Activated naive CD4-positive, alpha-beta T cell (primary cell): ENCODE measurements at places on chromosomes 6 and 20.
A peak's percentile ranks its signal among the peaks of the same experiment; 100 is the strongest.

DNA sequence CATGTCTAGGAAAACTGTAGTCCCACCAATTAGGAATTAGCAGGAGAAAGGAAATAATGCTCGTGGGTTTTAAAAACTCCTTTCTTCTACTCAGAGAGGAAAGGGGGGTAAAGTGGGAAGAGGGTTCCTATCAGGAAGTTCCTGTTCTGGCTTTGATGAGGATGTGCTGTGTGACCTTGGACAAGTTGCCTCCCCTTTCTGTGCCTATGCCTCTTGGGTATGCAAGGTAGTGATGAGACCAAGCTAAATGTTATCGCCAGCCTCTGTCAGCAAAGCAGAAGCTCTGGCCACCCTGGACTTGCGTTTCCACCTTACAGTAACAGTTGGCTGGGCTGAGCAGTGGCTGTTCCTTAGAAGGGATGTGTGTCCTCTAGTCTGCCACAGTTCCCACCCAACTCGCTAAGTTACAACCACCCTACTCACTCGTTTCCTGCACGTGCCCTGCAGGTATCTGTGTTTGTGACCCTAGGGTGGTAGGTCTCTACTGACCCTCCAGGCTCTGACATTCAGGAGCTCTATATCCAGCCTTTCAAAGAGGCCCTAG, 110.0 kb downstream of the PREX1 start:
- DNase-seq: no peak

DNA sequence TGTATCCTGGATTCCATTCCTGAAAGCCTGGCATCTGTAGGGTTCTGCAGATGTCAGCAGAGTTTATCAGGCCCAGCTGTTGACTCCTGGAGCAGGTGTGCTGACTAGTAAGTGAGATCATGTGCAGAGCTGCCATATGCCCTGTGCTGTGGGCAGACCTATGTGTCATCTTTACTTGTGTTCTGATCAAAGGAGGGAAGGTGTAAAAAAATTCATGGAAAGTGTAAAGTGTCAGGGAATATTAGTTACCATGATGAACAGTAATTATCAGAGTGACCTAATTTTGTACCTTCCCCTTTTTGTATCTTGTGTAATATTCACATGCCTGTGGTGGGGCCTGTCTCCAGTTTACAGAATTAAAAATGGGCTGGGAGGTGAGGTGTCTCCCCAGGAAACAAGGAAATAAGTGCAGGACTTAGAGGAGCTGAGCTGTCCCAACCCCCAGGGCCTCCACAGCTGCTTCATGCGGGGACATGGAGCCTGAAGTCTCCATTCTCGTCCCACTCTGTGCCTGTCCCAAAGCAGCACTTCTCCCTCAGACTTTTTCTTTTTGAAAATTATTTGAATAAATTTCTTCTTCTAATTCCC, 148.2 kb upstream of the GGTLC1 start:
- no peak for DNase-seq

GRCh38 chr6:42368181-42368580, 83.5 kb downstream of the TRERF1 start:
- DNase-seq: no peak

DNA sequence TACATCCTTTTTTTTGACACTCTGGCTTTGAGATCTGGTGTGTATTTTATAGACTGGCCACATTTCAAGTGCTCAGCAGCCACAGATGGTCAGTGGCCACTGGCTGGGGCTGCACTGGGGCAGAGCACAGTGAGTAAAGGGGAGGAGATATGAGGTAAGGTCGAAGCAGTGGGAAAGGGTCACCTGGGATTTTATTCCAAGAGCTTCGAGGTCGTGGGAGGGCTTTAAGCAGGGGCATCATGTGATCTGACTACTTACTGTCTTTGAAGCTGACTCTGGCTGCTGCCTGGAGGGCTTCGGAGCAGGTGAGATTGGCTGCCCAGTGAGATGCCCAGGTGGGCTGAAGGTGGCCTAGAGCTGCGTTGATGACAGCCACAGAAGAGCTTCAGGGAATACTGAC, 6.7 kb downstream of the C20orf203 start:
- DNase-seq: no peak

DNA sequence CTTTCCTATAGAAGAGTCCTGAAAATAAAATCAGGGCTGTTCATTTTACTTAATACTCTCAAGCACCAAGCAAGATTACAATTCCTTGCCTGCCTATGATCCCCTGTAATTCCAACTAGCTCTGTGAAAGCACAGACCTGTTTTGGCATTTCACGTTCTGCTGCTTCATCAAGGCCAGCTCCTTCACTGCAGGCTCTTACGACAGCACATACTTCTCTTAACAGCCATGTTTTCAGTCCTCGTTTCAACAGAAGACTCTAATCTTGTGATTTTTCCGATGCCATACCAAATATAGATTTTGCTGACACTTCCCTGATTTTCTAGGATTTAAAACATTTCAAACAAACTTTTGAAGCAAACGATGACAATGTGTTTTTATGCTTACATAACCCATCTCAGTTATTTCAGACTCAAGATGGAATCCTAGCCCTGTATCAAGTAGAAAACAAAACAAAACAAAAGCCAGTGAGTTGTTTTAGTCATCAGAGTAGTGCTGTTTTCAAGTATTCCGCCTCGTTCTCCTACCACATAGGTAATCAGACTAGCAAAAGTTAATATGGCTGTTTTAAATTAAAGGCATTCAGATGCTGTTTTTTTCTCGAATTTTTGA, 616.5 kb upstream of the CITED2 start:
- no peak for DNase-seq

DNA sequence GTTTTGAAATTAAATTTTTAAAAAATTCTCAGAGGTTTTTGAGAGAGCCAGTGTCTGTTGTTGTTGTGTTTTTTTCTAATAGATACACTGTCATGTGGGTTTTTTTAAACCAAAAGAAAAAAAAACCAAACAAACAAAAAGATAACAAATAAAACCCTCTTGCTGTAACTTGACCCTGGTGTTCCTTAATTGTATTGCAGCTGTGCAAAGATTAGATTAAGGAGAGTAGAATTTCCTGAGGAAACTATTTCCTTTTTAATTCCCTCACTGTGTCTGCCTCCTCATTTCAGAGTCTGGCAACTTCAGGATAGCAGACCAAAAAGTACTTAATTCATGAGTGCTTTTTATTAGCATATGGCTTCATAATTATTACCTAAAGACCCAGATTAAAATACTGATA, 281.9 kb downstream of the EPM2A start:
- DNase-seq: no peak

GRCh38 chr20:18077157-18077556, 19.4 kb upstream of the OVOL2 start:
- no peak for DNase-seq

GRCh38 chr20:14199111-14199510, 138.3 kb downstream of the FLRT3 start:
- DNase-seq: no peak

GRCh38 chr6:26272171-26272637, 92.8 kb upstream of the BTN3A2 start:
- peak; percentile 32 for DNase-seq

GRCh38 chr20:46674253-46675083, 14.8 kb downstream of the TP53RK start:
- DNase-seq: no peak

- no peak for DNase-seq
These were observed 74.4 kb downstream of the HDGFL1 start for GRCh38 chr6:22643780-22644179.

GRCh38 chr6:2534406-2535042, 216.2 kb downstream of the MYLK4 start:
- DNase-seq: no peak

DNA sequence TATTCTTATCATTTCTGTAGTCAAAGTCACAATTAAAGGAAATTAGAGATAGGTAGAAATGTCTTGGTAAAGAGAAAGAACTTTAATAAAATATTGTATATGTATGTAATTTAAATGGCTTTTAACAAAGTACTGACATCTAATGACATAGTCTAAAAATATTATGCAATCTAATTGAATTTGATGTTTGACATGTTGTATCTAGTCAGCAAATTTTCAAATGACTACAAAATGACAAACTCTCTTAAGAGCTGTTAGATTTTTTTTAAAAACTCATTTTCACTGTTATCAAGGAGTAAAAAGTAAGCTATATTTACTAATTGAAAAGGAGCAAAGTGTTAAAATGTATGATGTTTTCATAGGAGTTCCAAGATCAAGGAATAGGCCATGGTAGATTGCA, 176.9 kb downstream of the MEI4 start:
- DNase-seq: no peak

- DNase-seq: no peak
These were observed 67.3 kb downstream of the LY86 start for GRCh38 chr6:6655805-6656251.

DNA sequence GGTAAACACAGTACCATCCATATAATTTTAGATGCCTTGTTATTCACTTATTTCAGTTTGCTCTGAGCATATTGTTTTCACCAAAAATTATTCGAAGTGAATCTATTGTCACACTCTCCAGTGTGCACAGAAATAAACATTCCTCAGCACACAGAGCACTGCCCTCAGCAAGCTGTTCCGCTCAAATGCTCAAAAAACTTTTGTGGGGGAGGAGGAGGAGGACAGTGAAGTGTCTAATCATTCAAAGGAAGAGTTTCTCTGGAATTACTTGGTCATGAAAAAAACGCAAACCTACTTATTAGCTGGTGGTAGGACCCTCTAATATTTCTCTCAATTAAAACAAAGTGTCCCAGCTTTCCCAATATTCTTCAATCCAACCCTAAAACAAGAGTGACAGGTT, 88.3 kb downstream of the DTNBP1 start:
- DNase-seq: no peak

DNA sequence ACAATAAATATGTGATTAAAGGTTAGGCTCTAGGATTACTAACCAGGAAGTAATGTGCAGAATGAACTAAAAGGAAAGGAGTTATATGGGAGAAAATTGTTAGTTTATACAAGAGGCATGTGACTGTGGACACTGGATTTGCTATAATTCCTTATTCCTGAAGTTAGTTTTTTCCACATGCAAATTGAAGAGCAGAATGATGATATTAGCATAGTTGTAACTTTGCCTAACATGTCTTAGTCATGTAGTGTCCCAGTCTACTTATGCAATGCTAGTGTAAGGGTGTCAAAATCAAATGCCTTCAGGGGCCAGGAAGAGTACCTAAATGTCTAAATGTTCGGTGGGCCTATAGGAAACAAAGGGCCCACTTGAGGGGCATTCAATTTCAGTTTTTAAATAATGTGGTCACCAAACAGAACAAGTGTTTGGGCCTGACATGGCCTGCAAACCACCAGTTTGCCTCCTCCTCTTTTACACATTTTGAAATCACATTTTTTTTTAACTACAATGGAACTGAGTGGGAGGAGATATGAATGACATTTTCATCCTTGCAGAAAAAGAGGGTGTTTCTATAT, 28.0 kb upstream of the CEP85L start:
- no peak for DNase-seq

DNA sequence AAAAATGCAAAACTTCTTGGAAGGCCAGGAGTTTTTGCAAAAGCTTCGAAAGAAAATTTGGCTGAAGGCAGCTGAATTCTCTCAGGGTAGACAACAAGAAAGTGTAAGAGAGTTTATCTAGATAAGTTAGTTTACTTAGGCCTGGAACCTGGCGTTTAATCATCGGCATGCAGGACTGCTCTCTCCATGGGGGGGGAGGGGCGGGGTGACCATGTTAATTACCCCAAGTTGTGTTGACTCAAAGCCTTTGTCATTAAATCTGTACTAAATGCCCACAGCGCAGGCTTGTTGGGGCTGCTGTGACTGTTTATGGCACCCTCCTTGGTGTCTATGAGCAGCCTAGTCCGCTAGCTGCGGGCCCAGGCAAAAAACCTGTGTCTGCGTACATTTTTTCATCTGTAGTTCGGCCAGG, 20.1 kb upstream of the ZNF451 start:
- no peak for DNase-seq

DNA sequence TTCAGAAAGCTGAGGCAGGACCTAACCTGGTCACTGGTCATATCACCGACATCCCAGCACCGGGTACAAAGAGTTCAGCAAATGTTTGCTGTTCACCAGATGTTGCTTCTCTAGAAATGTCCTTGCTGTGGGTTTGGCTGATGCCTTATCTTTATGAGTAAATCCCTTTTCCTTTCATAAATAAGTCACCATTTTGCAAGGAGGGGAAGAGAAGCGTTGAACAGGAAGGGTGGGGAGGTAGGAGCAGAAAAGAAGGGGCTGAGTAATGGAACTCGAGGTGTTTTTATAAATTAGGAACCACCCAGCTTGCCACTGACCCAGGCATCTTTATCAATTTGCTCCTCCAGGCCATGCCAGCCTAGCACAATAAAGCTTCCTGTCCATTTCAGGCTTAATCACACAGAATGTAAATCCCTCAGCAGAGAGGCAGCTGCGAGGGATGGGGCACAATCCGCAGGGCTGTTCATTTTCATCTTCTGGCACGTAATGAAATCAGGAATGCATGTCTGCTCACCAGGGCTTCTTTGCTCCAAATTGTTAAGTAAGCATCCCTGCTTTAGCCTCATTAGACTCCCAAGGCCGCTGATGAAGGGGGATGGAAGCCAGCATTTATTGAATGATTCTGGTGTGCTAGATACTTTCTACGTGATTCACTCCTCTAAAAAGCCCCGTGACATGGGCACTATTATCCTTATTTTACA, 371.9 kb upstream of the CHD6 start:
- DNase-seq: no peak

DNA sequence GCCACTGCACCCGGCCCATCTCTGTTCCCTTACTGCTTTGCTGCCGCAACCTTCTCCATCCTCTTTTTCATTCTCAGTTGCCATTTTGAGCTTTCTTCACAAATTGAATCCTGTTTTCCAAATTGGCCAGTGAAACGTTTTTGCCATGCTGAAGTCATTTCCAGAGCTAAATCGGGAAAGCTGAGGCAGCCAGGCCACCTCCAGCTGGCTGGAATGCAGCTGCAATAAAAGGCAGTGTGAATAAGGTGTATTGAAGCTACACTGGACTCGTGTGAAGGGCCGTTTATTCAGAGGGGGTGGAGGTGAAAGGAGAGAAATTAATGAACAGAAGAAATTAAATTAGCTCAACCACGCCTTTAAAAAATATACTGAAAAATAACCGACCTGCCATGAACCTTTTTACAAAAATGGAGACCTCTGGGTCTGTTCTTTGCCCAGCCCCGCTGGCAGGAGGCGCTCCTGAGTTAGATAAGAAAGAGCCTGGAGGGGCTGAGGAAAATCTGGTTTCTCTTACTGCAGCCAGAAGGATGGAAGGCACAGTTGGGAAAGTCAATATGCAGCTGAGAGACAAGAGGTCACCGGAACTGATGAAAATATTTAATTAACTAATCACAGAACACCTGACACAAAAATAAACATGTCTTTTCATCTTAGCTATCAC, 283.9 kb downstream of the FOXC1 start:
- no peak for DNase-seq
